ENCODE measurements at places on chromosomes 16 and 17. TPM values are rescaled to one million over a fixed set of nuclear protein-coding genes. Genes with fewer than 3 reads are reported as not detected.

- peak; percentile 66 for DNase-seq
Observed at GRCh38 chr17:10127819-10128425, 70.5 kb downstream of the GAS7 start.

Gene ANKRD40CL
- 0.35 TPM for polyA plus RNA-seq

GRCh38 chr17:65047941-65048340 is 8.6 kb downstream of the GNA13 start:
- no peak for DNase-seq

DNA sequence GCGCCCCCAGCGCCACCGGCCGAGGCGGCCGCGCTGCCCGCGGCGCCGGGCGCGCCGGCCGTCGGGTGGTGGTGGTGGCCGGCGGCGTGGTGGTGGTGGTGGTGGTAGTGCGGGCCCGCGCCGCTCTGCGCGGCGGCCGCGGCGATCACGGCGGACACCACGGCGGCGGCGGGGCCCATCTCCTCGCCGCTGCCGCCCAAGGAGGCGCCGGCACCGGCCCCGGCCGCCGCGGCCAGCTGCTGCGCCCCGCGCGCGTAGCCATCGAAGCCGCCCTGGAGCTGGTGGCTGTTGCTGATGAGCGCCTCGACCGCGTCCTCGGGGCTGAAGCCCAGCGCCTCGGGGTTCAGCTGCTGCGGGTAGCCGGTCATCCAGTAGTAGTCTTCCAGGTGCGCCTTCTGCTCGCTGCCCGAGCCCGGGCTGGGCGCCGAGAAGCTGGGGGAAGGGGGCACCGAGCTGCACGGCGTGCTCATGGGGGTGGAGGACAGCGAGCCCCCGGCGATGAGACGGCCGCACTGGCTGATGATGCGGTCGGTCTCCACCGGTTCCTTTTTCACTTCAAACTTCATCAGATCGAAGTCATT is 1.2 kb downstream of the MAF start:
- DNase-seq, result no peak

Gene FKBP10
- 163 TPM for polyA plus RNA-seq

DNA sequence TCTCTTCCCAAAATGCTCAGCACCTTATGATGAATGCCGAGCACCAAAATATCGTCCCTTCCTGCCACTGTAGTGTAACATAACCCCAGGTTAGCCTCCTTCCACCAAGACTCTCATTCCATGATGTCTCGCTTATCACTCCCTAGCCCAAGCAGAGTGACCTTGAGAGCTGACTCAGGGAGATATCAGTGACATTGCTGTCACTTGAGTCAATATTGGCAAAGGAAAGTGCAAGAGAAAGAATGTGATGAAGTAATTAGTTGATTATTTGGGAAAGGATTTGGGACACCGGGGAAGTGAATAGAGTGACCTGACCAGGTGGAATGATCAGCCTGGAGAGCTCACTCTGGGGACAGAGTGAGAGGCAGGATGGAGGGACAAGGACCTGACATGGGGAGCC is 2.6 kb upstream of the ANKFN1 start:
- DNase-seq, result no peak

Gene MYL11
- polyA plus RNA-seq, result 0.70 TPM

- peak; percentile 30 for DNase-seq
Observed at GRCh38 chr17:12974005-12974531, 43.8 kb downstream of the ELAC2 start.

Gene SGCA
- polyA plus RNA-seq, result 1.5 TPM

Gene ACAP1
- polyA plus RNA-seq, result 10.2 TPM

DNA sequence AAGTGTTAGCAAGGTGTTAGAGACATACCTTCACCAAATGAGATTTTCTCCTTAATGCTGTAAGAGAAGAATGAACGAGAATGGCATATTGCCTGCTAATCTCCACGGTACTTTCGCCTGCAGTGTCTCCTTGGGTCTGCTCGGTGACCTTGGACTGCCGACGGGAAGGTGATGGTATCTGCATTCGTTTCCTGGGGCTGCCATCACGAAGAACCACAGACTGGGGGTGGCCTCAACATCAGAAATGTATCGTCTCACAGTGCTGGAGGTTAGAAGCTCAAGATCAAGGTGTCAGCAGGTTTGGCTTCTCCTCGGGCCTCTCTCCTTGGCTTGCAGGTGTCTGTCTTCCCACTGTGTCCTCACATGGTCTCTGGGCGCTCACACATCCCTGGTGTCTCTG is 86.3 kb upstream of the TNRC6C start:
- no peak for DNase-seq

Gene YBX2
- polyA plus RNA-seq, result 4.7 TPM

DNA sequence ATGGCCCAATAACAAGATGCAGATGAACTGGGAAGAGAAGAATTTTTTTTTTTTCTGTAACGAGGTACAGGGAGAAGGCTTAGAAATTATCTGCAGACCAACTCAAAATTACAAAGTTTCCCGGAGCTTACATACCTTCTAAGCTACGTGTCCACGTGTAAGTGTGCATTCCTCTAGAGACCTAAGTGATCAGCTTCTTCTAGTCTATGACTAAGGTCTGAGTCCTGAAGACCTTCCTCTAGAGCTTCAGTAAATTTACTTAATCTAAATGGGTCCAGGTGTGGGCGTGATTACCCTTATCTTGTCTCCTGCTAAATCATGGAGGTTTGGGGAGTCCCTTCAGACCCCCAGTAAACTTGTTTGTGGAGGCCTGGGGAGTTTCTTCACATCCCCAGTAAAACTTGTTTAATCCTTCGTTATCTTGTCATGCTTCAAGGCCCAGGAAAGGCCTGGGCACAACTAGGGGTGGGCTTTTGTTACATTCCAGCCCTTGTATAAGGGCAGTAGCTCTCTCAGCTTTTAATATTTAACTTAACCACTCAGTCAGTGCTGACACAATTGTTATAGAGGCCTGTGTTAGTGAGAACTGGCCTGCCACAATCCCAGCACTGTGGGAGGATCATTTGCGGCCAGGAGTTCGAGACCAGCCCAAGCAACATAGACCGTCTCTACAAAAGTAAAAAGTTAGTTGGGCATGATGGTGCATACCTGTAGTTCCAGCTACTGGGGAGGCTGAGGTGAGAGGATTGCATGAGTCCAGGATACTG is 342.3 kb downstream of the SNX29 start:
- DNase-seq, result no peak

DNA sequence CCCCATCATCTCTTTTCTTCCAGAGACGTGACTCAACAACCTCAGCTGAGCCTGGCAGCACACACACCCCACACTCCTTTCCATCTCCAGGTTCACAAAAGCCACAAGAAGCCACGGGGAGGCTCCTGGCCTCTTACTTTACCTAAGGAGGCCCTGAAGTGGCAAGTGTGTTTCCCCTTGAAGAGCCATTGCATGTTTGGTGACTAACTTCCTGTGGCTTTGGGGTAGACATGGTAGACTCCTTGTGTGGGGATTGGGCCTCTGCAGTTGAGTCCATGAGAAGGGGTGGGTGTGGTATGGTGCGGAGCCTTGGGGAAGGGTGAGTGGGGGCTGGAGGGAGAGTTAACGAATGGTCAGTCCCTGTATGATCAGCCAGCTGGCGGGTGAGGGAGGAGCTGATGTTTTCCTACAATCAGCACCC is 24.2 kb downstream of the SAP30BP start:
- no peak for DNase-seq

Gene WNT3
- 2.3 TPM for polyA plus RNA-seq

Gene CD300LB
- not detected for polyA plus RNA-seq

- no peak for DNase-seq
Observed at GRCh38 chr16:20001856-20002707, 71.6 kb downstream of the GPR139 start.

- peak; percentile 84 for DNase-seq
Observed at GRCh38 chr16:397736-398332, 835 bp downstream of the NME4 start.

DNA sequence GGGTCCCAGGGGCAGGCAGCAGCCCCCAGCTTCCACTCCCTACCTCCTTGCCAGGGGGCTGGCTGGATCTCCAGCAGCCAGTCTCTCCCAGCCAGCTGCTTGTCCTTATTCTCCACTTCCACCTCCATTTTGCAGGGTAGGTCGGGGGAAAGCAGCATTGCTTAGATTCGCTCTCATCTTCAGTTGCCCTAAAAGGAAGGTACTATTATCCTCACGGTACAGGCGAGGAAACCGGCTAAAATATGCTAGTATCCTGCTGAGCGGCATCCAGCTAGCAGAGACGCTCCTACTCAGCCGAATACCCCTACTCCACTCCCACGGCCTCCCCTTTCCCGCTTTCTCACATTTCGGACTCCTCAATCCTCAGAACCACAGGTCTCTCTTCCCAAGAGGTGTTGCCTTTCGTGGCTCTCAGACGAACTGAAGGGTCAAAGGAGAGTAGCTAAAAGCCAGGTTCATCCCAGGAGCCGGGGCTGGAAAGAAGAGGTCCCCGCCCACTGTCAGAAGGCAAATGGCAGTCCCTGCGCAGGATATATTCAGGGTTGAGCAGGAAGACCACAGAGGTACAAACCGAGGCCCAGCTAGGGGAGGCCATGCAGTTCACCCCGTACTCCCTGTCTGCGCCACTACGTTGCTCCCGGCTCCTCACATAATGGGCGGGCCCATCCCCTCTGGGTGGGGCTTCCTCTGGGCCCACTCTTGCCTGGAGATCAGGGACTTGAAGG is 1.7 kb upstream of the RAB11FIP4 start:
- no peak for DNase-seq

DNA sequence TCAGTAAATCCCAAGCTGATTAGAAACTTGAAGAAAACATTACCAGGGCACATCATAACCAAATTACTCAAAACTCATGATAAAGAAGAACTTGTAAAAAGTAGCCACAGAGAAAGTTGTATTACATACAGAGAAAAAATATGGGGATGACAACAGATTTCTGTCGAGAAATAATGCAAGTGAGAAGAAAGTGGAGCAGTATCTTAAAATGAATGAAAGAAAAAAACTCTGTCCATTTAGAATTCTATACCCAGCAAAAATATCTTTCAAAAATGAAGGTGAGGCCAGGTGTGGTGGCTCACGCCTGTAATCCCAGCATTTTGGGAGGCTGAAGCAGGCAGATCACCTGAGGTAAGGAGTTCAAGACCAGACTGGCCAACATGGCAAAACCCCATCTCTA is 165.9 kb downstream of the PARN start:
- DNase-seq, result no peak

Gene NLRC5
- polyA plus RNA-seq, result 1.8 TPM

All from renal pelvis (tissue), 12 donors.